ENCODE measurements at places on chromosomes 5 and 9.

- no peak for DNase-seq
These were observed 120.7 kb downstream of the PAPPA start for GRCh38 chr9:116274293-116274692.

DNA sequence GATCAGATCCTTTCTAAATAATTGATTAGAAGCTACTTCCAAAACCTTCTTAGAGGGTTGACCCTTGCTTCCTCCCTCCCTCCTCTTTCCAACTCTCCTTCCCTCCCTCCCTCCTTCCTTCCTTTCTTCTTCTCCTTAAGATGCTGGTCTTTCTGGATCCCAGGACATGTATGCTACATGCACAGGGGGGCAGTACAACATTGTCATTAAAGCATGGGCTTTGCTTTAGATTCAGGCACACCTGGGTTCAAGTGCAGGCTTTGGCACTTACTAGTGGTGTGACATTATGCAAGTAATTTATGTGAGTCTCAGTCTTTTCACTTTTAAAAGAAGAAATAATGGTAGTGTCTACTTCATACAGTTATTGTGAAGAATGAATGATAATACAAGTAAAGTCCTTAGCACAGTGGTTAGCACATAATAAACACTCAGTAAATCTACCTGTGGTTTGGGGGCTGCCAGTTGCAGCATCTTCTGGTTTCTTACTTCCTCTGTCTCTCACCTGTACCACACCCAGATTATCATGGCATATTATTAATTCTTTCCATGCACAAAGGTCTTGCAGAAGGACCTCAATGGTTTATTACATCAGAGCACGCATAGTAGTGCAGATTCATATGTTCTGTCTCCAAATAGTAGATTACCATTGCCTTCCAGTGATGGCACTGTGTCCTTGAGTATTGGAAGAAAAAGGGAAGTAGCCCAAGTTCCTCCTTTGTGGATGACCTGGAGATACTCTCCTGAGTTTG, 154.1 kb downstream of the ARHGAP26 start:
- DNase-seq: no peak

GRCh38 chr9:136054146-136054545, 40.9 kb downstream of the NACC2 start:
- no peak for DNase-seq

- no peak for DNase-seq
These were observed 194.6 kb upstream of the KLF9 start for GRCh38 chr9:70609011-70609410.

DNA sequence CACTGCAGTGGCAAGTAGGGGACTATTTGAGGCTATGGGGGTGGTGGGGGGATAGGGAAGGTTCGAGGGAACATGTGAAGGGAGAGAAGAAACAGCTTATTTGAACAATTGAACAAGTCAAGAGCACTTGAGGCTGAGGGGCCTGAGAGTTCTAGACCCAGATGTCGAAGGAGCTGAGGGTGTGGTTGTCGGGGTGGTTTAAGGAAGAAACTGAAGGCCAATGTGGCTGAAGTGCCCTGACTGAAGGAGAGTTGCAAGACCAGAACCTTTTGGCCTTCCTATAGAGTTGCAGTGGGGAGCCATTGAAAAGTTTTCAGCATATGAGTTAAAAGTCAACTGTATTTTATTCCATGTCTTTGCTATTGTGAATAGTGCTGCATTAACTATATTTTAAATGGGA, 19.1 kb downstream of the FOCAD start:
- DNase-seq: no peak

DNA sequence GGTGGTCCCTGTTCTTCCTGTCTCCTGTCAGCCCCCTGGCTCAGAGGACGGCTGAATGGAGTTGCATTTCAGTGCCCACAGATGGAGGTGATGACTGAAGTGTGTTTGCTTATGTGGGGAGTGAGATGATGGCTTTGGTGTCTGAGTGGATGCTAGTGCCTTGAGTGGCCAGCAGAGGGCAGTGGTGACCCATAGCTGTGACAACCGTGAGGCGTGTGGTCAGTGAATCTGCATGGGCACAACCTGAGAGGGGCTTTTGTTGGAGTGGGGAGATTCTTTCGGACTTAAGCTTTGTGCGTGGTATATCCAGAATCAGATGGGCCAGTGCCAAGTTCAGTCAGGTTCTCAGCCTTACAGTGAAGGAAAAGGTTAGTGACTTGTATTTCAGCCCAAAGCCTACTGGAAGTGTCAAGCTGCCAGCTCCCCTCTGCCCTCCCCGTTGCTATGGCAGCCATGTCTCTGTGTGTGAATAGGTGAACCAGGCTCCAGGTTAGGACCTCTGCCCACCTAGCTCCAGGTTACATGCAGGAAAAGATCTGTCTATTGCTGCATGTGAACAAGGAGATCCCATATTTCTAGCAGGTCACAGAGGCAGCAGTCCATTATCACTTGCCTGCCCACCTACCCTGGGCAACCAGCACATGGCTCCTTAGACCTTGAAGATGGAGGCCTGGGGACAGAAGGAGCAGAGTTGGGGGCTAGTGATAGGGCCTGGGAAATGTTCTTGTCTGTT, 14.7 kb upstream of the CXXC5 start:
- peak; percentile 47 for DNase-seq

DNA sequence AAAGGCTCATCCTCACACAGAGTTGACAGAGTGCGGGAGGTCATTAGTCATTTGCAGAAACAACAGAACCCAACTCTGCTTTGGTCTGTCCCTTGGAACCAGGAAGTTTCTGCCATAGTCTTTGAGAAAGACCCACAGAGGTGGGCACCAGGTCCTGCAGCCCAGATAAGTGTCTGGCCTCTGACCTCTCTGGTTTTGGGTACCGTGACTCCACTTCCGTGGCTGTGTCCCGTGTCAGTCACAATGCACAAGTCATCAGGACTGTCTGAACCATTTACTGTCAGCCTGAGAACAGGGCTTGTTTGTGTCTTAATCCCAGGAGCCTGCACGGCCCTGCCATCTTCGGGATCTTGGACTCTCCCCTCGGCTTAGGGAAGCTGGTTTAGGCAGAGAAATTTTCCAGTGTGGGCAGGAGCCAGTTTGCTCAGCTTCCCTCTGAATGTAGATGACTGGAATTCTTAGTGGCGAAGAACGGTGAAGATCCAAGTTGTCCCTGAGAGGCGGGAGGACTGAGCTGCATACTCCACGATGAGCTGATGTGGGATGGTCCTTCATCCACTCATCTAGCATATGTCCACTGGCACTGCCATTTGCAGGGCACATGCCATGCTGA, 11.9 kb downstream of the GSN start:
- DNase-seq: no peak

- DNase-seq: no peak
These were observed 155.5 kb upstream of the MOCS2 start for GRCh38 chr5:53265043-53265442.

DNA sequence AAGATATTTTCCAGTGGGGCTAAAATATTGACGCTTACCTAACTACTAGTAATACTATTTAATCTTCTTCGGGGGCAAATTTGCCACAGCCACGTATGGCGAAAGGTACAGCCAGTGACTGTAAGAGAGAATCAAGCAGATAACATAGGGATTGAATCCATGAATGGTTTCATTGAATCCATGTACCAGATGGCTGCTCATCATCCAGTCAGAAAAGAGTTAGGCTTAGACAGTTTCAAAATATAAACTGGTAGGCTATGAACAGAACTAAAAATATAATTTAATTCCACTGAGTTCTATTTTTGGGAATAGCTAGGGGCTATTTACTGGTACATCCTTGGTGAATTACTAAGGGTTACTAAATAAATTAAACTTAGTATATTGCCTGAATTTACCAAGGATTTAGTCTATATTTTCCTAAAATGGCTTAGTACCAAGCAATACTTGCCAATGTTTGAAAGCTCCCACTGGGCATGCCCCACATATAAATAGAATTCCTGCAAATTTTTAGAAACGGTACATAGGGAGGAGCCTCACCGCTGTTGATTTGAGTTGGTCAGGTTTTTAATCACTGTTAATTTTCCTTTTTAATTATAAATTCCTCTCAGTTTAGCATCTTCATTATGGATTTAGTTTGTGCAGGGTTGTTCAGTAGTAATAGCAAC, 55.8 kb upstream of the VLDLR start:
- no peak for DNase-seq

DNA sequence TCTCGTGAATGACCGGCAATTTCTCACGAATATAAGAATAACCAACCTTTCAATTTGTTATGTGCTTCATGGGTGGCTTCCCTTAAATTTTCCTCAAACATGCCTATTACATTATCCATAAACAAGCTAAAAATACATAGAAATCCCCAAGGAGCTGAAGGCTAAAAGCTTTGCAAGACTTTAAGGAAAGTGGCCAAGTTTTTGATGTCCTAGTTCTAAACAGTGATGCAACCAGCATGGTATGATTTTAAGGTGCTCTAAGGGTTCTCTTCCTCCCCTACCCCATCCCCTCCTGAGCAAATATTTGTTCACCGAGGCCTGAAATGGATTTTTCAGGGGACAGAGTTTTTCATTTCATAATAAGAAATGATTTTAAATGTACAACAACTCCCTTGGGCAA, 79.8 kb downstream of the RGS7BP start:
- no peak for DNase-seq

DNA sequence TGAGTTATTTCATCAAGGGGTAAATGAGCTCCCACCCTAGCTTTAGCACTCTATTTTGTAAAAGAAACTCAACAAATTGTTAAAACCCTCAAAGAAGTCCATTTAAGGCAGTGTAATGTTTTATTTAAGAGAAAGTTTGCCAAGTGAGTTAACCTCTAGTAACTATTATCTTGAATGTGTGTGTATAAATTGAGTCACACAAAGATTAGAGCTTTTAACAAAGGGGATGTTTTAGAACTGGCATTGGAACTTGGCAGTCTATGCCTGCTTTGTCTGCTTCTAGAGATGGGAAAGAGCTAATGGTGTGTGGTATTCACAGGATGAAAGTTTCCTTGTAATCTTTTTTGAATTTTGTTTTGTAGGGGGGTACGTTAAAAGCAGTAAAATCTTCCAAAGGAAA, 33.2 kb downstream of the KDM3B start:
- DNase-seq: no peak

GRCh38 chr5:137621861-137622823, 113.7 kb downstream of the KLHL3 start:
- no peak for DNase-seq

- DNase-seq: no peak
These were observed 64.8 kb downstream of the GRIN3A start for GRCh38 chr9:101673642-101674041.

DNA sequence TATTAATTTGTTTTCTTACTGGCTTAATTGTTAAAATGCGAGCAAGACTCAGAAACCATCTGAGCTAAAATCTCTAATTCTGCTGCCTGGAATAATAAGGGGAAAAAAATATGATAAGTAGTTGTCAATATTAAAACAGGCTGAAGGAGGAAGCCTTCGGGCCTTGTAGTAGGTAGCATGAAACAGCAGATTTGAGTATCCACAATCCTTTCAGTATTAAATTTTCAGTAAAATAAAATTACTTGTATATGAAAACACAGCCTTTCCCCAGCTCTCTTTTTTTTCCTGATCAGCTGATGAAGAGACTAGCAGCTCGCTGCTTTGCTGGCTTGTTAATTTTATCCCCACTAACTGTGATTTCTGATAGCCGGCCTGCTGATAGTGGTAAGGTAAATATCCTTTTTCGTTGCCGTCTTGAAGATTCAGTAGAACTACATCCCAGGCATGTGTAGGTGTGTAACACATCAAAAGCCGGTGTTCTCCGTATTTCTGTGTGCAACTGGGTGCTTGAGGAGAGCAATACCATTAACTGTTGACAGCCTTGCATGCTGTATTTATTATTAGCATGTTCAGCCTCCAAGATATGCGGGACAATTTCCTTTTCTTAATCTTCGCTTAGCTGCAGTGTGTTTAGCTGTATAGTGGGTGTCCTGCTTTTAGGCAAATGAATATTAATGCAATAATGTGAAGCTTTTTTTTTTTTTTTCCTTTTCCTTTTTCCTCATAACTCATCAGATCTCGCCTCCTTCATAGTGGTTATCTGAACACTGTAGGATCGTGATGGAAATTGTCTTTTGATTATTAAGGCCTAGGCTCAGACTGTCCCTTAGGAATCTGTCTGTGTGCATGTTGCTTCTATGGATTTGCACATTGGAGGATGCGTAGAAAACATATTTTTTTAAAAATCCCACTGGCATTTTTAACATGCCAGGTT, 144.6 kb downstream of the SMARCA2 start:
- no peak for DNase-seq

DNA sequence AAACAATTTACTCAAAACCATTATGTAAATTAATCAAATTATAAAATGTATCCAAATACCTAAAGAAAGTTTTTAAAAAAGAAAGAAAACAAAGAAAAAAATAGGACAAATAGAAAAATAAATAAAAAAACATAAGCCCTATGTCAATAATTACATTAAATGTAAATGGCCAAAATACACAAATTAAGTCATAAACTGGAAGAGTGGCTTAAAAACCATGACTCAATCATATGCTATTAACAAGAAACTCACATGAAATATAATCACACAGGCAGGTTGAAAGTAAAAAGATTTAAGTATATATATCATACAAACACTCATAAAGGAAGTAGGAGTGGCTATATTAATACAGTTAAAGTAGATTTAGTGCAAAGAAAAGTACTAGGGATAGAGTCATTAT, 95.3 kb downstream of the PRELID2 start:
- no peak for DNase-seq

GRCh38 chr5:170809551-170809950, 26.0 kb downstream of the GABRP start:
- DNase-seq: no peak

DNA sequence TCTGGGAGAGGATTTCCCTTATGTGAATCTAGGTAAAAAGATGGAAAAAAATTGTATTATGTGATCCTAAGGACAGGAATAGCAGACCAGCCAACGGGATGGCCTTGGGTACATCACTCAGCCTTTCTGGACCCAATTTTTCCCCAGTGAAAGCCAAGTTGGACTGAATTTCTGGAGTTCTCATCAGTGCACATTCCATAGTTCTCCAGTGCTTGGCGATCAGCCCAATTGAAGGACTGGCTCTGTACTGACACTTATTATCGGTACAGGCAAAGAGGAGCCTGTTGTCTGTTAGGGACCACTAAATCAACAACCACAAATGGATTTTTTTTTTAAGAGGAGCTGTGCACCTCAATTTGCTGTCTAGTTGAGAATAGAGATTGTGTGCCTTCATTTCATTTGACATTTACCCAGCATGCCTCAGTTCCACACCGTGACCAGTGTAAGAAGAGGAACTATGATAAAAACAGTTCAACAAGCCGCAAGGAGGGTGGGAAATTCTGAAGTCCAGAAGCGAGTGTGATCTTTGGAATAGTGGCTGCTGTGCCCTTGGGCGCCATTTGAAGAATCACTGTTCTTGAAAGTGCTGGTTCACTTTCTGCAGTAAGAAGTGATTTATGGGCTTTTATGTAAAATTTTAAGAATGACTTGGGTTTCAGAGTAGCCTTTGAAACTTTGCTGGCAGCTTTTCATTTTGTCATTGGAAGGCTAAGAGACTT, 8.0 kb downstream of the ARL10 start:
- DNase-seq: no peak

- DNase-seq: no peak
These were observed 21.7 kb downstream of the ERGIC1 start for GRCh38 chr5:172855597-172856292.

- DNase-seq: no peak
These were observed 247.5 kb downstream of the CD180 start for GRCh38 chr5:66949066-66949465.
